ENCODE measurements at places on chromosomes 12 and 14.

DNA sequence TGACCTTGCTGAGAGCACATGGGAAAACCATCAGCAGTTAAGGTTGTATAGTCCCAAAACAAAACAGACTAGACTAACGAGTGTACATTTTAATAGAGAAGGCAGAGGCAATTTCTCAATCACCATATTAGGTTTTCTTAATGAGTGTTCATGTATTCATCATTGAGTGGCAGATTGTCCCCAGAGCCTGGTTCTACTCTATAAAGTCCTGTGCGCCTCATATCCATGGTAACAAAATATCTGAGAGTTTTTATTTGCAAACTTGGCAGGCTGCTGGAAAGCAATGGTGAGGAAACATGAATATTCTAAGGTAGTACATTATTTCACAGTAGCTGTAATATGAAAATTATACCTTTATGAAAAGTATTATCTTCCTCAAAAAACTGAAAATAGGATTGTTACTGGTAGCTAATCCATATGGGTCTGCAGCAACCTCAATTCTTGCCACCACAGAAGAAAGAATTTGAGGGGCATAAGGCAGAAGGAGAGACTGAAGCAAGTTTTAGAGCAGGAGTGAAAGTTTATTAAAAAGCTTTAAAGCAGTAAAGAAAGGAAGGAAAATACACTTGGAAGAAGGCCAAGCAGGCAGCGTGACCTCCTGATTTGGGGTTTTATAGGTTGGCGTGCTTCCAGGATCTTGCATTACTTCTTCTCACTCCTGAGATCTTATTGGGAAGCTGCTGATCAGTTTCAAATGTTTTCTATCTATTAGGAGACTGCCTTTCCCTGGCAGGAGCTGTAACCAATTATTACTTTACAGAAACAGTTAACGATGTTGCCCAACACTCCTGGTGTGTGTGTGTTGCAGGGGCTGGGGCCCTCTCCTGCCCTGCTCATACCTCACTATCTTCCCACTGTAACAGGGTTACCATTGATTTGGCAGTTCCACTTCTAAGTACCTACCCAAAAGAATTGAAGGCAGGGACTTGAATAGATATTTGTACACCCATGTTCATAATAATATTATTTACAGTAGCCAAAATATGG, 154.0 kb upstream of the NUDT4 start:
- H3K27me3 ChIP-seq: no peaks in the 10 kb centered on the region
- H3K27ac ChIP-seq: no peak overlapping the region
- no peak for DNase-seq
- H3K36me3 ChIP-seq: no peaks in the 10 kb centered on the region
- no peak overlapping the region for H3K4me3 ChIP-seq

GRCh38 chr12:64782191-64782876, 23.1 kb upstream of the GNS start:
- peak overlapping the region; percentile 42 for H3K4me3 ChIP-seq
- H3K27ac ChIP-seq: no peak overlapping the region

DNA sequence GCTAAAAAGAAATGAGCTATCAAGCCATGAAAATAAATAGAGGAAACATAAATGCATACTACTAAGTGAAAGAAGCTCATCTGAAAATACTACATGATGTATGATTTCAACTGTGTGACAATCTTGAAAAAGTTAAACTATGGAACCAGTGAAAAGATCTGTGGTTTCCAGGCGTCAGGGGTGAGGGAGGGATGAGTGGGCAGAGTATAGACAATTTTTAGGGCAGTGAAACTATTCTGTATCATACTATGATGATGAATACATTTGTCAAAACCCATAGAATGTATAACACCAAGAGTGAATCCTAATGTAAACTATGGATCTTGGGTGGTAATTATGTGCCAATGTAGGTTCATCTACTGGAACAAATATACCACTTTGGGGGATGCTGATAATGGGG, 21.3 kb downstream of the SPX start:
- no peak overlapping the region for H3K27ac ChIP-seq
- H3K4me1 ChIP-seq: no peaks in the 10 kb centered on the region
- H3K4me3 ChIP-seq: no peak overlapping the region
- H3K36me3 ChIP-seq: no peaks in the 10 kb centered on the region
- DNase-seq: no peak

DNA sequence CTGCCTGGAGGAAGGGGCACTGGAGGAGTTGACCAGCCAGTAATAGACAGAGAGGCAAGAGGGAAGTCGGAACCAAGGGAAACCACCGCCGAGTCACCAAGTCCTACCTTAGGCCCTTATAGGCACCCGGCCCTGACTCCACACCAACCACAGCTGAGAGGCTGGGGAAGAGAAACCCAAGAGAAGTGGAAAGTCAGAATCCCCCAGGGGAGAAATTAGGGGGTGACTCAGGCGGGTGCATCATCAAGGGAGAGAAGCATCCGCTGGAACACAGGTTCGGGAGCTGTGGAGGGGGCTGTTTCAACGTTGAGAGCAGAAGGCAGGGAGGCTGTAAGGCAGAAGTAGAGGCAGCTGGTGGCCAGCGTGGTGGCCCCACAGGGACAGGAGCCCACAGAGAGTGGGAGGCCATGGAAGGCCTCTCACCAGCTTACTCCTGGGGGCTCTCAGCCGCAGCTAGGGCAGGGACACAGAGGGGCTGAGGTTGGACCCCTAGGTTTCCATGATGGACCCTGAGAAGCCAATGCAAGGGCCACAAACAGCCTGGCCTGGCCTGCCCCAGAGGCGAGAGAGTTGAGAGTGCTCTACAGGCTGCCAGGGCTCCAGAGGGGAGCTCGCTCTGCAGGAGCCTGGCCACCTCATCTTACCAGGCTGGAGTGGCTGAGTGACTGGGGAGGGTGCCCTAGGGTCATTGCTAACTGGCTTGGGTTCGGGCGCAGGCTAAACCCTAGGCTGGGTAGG, 1.4 kb upstream of the TRMT61A start:
- no peak overlapping the region for H3K4me3 ChIP-seq
- no peak overlapping the region for H3K27ac ChIP-seq
- peaks cover 1% of the 10 kb centered on the region for H3K36me3 ChIP-seq
- no peak for DNase-seq
- peaks cover 3% of the 10 kb centered on the region for H3K27me3 ChIP-seq
- peaks cover 29% of the 10 kb centered on the region for H3K4me1 ChIP-seq

DNA sequence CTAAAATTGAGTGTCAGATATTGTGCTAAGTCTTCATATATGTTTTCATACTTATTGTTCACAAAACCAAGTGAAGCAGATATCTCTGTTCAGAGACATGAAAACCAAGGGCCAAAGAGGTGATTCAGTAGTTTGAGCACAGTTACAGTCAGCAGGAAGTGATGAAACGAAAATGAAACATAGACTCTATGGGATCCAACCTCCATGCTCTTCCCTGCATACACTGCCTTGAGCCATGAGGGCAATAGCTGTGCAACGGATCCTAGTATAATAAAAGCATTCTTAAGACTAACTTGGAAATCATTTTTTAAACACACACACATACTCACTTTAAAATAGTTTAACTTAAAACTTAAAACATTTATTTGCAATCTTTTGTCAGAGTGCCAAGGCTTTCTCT, 27.9 kb downstream of the ESR2 start:
- no peak overlapping the region for H3K27ac ChIP-seq
- no peaks in the 10 kb centered on the region for H3K27me3 ChIP-seq
- no peak for DNase-seq
- H3K36me3 ChIP-seq: no peaks in the 10 kb centered on the region
- no peaks in the 10 kb centered on the region for H3K4me1 ChIP-seq

DNA sequence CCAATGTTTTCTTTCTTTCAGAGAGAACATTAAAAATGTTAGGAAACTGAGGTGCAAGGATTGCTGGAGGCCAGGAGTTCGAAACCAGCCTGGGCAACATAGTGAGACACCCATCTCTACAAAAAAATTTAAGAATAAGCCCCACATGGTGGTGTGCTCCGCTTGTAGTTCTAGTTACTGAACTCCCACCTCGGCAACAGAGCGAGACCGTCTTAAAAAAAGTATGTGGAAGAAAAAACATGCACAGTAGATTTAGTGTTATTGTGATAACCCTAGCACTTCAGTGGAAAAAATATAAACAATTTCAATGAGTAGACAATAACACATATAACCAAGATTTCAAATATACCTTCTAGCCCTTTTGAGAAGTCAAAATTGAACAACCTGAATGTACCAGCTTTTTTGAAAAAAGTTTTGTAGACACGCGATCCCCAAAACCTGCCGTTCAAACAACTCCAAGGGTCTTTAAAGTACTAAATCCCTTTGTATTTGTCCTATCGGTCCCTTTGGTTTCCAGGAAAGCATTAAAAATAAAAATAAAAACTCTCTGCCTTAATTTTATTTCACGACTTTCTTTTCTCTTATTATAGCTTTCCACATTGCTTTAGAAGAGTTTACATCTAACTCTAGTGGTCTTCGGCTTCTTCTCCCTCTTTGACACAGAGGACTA, 1.0 kb upstream of the ANO6 start:
- no peaks in the 10 kb centered on the region for H3K27me3 ChIP-seq
- peak overlapping the region; percentile 76 for H3K27ac ChIP-seq
- H3K4me3 ChIP-seq: peak overlapping the region; percentile 99
- no peak for DNase-seq

GRCh38 chr14:58100735-58101368, 51.2 kb downstream of the ARMH4 start:
- H3K36me3 ChIP-seq: no peaks in the 10 kb centered on the region
- H3K4me1 ChIP-seq: no peaks in the 10 kb centered on the region
- peaks cover 4% of the 10 kb centered on the region for H3K27me3 ChIP-seq
- DNase-seq: no peak

GRCh38 chr12:121668750-121669520, 519 bp downstream of the MORN3 start:
- H3K27me3 ChIP-seq: no peaks in the 10 kb centered on the region
- H3K4me3 ChIP-seq: no peak overlapping the region
- no peak overlapping the region for H3K27ac ChIP-seq
- DNase-seq: no peak
- no peaks in the 10 kb centered on the region for H3K36me3 ChIP-seq

- DNase-seq: no peak
- H3K4me1 ChIP-seq: no peaks in the 10 kb centered on the region
- no peak overlapping the region for H3K27ac ChIP-seq
- H3K36me3 ChIP-seq: no peaks in the 10 kb centered on the region
- no peaks in the 10 kb centered on the region for H3K27me3 ChIP-seq
- H3K4me3 ChIP-seq: no peak overlapping the region
Measured at GRCh38 chr12:82504409-82504808, 146.1 kb downstream of the METTL25 start.

GRCh38 chr14:74893614-74894091, 11.9 kb downstream of the DLST start:
- H3K27me3 ChIP-seq: no peaks in the 10 kb centered on the region
- DNase-seq: no peak
- peaks cover 91% of the 10 kb centered on the region for H3K36me3 ChIP-seq
- H3K27ac ChIP-seq: no peak overlapping the region

GRCh38 chr12:132143336-132144071, 615 bp downstream of the DDX51 start:
- no peaks in the 10 kb centered on the region for H3K27me3 ChIP-seq
- H3K4me1 ChIP-seq: peaks cover 19% of the 10 kb centered on the region
- H3K36me3 ChIP-seq: peaks cover 49% of the 10 kb centered on the region
- peak overlapping the region; percentile 51 for H3K27ac ChIP-seq
- peak; percentile 17 for DNase-seq

DNA sequence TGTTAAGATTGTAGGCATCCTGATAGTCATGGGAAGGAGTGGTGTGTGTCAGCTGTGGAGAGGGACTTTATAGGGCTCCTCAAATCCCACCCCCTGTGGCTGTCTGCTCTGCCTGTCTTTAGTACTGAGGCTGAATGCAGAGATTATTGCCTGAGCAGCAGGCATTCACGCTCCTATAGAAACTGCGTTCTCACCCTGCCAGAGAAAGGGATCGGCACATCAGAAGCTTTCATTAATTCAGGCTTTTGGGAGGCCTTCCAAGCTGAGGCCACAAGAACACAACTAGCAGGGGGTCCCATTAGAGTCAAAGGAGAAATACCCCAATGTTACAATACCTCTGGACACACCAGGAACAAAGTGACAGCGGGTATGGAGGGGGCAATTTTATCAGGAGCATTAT, 12.6 kb downstream of the KCNK10 start:
- no peak for DNase-seq
- H3K27ac ChIP-seq: no peak overlapping the region
- no peaks in the 10 kb centered on the region for H3K36me3 ChIP-seq
- no peak overlapping the region for H3K4me3 ChIP-seq

DNA sequence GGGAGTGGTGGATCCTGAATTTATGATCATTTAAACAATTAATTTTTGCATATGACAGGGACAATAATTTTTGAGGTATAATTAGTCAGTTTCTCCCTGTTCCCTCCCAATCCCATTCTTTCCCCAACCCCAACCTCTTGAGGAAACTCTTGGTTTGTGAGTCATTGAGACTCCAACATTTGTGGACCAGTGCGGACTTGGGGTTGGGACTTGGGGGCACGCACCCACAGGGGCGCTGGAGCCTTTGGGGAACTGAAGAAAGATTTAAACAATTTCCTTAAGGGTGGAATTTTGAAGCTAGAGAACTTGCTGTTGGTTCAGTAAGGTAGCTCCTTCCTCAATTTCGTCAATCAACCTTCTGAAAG, 17.4 kb upstream of the PTGR2 start:
- no peaks in the 10 kb centered on the region for H3K36me3 ChIP-seq
- no peak overlapping the region for H3K4me3 ChIP-seq
- H3K27ac ChIP-seq: no peak overlapping the region
- no peaks in the 10 kb centered on the region for H3K4me1 ChIP-seq

DNA sequence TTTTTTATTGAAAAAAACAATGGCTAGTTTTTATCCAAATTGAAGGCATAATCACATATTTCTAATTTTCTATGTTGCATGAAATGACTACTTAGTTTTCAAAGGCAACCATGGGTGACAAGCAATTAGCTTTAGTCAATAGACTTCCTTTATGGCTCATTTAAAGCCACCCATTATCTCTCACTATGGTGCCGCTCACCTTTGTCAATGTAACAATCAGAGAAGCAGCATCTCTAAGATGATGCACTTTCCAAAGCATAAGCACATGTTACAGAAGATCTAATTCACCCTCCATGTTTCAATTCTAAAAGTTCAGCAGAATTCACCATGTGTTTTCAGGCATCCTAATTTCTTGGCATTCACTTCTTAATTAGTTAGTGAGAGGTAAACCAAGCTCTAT, 166.6 kb upstream of the RPL10L start:
- no peaks in the 10 kb centered on the region for H3K36me3 ChIP-seq
- H3K27me3 ChIP-seq: no peaks in the 10 kb centered on the region
- H3K4me1 ChIP-seq: no peaks in the 10 kb centered on the region
- no peak overlapping the region for H3K4me3 ChIP-seq
- no peak overlapping the region for H3K27ac ChIP-seq
